Fibroblast of lung (primary cell): ENCODE measurements at places on chromosomes 3 and 15. TPM values are rescaled to one million over a fixed set of nuclear protein-coding genes. Genes with fewer than 3 reads are reported as not detected.

The ACKR2 gene
- total RNA-seq = under 0.01 and 0.26 TPM in 2 replicates

The CP gene
- under 0.01 TPM in 1 of 2 replicates, not detected in the other for total RNA-seq

The WDR72 gene
- not detected in 2 replicates for total RNA-seq

- peaks cover 4% of the 10 kb centered on the region for H3K4me1 ChIP-seq
- DNase-seq = peak; percentile 81
- H3K27ac ChIP-seq = peak within 1 kb of the TSS; percentile 70
- peak within 1 kb of the TSS; percentile 84 for H3K4me3 ChIP-seq
- H3K36me3 ChIP-seq = no peaks in the 10 kb centered on the region
- H3K27me3 ChIP-seq = no peaks in the 10 kb centered on the region
These were observed at the start of gene MIX23 for GRCh38 chr3:122382888-122383666. TSS of gene MIX23 (minus strand) at chr3:122383231. CDS start at chr3:122383224, 7 bp downstream.

DNA sequence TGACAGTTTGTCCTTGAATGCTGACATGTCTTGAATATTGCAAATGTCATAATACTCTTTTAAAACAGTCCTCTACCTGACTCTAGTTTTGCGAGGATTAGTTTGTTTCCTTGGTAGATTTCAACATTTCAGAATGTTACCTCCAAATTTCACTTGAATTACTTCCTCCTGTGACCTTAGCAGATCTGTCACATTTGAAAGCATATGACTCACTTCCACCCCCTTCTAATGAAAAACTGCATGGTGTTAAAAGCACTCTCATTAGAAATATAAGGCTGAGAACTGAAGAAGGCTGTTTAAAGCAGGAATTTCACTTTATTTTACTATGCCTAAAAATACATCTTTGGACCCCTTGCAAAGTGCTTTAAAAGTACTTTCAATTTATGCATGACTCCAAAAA is 598.7 kb upstream of the TGFBR2 start:
- H3K27ac ChIP-seq = no peak overlapping the region
- no peaks in the 10 kb centered on the region for H3K36me3 ChIP-seq
- DNase-seq = peak; percentile 23
- no peaks in the 10 kb centered on the region for H3K4me1 ChIP-seq

DNA sequence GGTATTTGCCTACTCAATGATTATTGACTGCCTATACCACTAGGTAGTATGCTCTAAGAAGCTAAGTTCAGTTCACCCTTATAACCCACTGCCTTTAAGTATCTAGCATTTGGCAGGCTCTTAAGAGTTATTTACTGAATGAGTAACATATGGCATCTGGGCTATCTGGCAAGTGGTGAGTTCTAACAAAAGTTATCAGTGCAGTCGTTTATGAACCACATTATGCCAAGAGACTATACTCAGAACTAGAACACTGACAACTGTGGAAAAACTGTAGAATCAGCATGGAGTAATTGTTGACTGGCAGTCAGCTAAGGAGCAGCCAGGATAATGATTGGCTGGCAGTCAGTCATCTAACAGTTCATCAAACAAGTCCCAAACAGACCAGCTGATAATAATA is 25.8 kb downstream of the RAF1 start:
- H3K36me3 ChIP-seq = no peaks in the 10 kb centered on the region
- peak; percentile 61 for DNase-seq
- H3K27ac ChIP-seq = no peak overlapping the region
- peaks cover 4% of the 10 kb centered on the region for H3K4me1 ChIP-seq
- no peaks in the 10 kb centered on the region for H3K27me3 ChIP-seq
